Hematopoietic multipotent progenitor cell (in vitro differentiated cells): ENCODE measurements at places on chromosomes 11 and 22. TPM values are rescaled to one million over a fixed set of nuclear protein-coding genes. Genes with fewer than 3 reads are reported as not detected.

- no peak for DNase-seq
These were observed 7.4 kb downstream of the SLN start for GRCh38 chr11:107704451-107704850.

DNA sequence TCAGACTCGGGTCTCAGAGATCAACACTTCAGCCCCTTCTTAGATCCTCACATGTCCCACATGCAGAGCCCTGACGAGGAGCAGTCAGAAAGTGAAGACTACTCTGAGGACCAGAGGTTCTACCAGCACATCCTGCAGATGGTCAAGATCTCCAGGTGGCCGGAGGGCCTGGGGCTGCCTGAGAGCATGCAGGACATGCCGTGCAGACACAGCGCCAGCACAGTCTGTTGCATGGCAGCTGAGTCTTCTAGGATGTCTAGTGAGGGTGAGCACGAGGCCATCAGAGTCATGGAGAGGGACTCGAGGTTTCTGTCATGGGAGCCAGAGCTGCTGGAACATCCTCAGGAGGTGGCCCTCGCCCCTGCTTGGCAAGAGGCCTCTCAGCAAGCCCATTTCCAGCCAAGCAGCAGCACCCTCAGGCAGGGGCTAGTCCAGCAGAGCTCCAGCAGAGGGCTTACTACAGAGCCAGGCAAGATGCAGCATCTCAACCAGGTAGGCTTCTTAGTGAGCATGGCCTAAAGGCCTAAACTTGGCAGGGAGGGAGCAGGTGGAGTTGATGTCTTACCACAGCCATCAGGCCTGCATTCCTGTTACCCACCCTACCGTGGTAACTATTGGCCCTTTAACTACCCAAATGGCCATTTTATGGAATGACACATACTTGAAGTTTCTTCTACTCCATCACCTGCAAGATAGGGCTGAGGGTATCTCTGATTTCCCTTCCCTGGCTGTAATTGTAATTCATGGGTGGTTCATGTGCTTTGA is 28.7 kb downstream of the CEP164 start:
- no peak for DNase-seq

SLC22A8 gene
- not detected for total RNA-seq

GRCh38 chr11:76825726-76826396 is 34.9 kb upstream of the ACER3 start:
- DNase-seq = no peak

- DNase-seq = no peak
These were observed 68.5 kb downstream of the PIWIL3 start for GRCh38 chr22:24706054-24706453.

GRCh38 chr11:134740590-134741261 is 328.7 kb upstream of the B3GAT1 start:
- DNase-seq = no peak

DNA sequence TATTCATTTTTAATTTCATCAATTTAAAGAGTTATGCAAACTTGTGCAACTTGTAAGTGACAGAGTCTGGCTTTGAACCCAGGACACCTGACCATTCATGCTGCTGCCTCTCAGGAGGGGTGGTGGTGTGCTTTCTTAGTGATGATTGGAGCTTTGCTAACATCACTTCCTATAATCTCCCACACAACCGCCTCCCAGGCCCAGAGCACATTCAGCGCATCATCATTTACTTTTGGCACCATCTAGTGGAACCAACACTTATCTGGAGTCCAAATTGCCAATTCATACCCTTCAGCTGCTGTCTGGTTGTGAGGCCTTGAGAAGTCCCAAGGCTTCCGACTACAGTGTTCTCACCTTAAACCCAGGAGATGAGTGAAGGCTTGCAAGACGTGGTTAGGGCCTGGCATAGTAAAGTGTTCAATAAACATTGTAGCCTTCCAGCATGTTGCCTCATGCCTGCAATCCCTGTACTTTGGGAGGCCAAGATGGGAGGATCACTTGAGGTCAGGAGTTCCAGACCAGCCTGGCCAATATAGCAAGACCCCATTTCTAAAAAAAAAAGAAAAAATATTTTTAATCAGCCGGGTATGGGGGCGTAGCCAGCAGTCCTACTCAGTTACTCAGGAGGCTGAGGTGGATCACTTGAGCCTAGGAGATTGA is 1.1 kb upstream of the TTLL1 start:
- peak; percentile 92 for DNase-seq

GRCh38 chr11:129787532-129788155 is 28.0 kb upstream of the TMEM45B start:
- no peak for DNase-seq

DNA sequence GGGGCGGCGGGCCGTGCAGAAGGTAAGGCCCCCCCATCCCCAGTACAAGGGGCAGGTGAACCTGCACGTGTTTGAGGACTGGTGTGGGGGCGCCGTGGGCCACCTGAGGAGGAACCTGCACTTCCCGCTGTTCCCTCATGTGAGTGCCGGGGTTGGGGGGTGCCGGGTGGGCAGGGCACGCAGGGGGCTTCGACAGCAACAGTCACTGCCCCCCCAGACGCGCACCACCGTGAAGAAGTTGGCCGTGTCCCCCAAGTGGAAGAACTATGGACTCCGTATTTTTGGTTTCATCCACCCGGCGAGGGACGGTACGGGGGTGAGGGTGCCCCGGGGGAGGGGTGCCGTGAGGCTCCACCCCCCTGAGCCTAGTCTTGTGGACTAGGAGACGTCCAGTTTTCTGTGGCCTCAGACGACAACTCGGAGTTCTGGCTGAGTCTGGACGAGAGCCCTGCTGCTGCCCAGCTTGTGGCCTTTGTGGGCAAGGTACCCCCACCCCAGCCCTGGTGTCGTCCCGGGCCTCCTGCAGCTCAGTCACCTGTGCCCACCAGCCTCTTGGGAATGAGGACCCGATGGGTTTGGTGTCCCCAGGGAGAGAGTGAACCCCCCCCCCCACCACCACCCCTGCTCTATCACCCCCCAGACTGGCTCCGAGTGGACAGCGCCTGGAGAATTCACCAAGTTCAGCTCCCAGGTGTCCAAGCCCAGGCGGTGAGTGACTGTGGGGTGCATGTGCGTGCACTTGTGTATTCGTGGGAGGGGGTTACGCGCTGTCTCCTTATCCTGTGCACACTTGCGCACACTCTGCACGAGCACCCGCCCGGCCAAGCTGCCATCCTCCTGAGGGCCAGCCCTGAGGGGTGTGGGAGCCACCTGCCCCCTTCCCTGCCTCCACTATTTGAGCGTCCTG is 3.8 kb downstream of the B4GALNT4 start:
- DNase-seq = no peak

DNA sequence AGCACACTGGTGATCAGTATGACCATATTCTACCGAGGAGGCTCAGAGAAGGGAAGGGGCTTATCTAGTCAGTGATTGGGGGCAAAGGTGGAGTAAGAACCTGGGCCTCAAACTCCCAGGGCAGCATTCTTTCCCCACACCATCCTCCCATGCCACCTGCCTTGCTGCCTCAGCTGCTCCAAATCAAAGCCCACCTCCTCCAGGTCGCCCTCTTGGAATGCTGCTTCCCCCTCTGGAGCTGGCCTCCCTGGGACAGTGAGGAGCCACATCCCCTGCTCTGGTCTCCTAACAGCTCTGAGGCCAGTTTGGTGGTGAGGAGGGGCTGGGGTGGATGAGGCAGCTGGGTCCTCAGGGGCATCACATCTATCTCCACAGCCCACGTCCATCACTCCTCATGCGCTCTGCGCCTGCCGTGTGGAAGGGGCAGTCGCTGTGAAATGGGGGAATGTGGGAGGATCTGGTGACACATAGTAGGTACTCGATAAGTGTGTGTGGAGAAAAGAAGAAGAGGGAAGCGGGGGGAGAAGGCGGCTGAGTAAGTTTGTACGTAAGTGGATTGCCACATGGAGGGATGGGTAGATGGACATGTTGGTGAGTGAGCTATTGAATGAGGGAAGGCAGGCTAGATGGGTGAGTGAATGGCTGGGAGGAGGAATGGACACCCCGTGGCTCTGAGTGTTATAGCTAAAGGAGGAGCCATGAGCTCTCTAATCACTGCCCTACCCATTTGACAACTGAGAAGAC is 16.1 kb upstream of the ARHGEF17 start:
- no peak for DNase-seq

GRCh38 chr11:14835496-14836492 is 56.2 kb downstream of the CYP2R1 start:
- DNase-seq = no peak

DNA sequence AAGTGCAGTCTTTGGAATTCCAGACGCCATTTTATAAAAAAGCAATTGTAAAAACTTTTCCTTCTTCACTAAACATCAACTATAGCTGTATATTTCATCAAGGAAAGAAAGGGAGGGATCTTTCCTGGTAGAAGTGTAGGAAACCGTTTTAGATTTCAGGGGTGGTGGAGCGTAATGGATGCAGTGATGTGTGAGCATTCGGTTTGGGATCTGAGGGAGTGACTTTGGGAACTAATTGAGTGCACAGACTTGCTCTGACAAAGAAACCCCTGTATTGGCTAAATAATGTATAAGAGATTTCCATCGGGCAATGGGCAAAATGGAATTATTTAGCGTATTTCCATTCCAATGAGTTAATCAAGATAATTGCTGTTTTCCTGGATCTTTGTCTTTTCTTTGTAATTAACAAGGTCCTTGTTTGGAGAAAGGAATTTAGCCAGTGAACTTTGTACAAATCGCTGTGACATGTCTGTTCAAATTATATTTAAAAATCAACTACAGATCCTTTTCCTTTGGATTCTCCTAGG is 125.0 kb upstream of the NARS2 start:
- no peak for DNase-seq

- no peak for DNase-seq
These were observed 47.6 kb upstream of the FIBIN start for GRCh38 chr11:26946257-26946716.

DNA sequence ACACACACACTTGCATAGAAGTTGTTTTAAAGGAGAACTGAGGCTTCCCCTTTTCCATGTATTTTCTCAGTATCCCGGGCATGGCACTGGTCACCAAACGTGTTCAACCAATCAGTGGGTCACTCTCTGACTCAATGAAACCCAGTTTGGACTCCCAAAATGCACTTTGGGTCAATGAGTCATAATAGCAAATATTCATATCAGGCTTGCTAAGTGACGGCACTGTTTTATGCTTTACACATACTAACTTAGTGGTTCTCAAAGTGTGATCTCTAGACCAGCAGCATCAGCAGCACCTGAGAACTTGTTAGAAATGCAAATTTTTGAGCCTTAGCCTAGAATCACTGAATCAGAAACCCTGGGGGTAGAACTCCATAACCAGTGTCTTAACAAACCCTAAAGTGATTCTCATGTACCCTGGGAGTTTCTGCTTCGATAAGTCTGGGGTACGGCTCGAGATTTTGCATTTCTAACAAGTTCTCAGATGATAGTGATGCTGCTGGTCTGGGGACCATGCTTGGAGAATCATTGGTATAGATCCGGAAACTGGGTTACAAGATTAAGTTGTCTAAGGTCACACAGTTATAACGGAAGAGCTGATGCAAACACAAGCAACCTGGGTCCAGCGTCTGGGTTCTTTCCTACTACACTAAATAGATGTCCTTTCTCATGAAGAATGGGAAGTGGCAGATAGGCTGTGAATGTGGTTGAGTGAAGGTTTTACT is 35.6 kb downstream of the ETS1 start:
- DNase-seq = no peak

DNA sequence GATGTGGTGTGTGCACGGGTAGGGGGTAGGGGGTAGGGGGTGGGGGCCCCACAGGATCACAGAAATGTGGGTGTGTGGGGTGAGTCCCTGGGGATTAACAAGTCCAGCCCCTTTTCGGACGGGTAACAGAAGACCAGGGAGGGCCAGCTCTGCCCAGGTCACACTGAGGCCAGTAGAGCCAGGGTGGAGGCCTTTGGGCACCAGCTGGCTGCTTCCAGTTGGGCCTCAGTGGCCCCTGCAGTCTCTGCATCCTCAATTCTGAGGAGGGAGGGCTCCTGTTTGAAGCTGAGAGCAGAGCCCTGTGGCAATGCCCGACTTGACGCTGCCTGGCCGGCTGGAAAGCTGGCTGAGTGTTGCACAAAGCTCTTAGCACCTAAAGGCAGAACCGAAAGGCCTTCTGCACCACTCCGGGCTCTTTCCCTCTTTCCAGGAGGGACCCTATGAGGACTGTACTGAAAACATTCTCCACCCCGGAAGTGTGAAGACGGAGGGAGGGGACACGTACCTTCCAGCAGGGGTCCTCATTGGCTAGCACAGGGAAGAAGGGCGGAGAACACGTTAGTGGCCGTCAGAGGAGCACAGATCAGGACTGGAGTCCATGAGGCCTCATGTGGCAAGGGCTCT is 120.4 kb downstream of the PHF21B start:
- no peak for DNase-seq

GGT5 gene
- 0.27 TPM for total RNA-seq

LDHAL6A gene
- 0.54 TPM for total RNA-seq

DNA sequence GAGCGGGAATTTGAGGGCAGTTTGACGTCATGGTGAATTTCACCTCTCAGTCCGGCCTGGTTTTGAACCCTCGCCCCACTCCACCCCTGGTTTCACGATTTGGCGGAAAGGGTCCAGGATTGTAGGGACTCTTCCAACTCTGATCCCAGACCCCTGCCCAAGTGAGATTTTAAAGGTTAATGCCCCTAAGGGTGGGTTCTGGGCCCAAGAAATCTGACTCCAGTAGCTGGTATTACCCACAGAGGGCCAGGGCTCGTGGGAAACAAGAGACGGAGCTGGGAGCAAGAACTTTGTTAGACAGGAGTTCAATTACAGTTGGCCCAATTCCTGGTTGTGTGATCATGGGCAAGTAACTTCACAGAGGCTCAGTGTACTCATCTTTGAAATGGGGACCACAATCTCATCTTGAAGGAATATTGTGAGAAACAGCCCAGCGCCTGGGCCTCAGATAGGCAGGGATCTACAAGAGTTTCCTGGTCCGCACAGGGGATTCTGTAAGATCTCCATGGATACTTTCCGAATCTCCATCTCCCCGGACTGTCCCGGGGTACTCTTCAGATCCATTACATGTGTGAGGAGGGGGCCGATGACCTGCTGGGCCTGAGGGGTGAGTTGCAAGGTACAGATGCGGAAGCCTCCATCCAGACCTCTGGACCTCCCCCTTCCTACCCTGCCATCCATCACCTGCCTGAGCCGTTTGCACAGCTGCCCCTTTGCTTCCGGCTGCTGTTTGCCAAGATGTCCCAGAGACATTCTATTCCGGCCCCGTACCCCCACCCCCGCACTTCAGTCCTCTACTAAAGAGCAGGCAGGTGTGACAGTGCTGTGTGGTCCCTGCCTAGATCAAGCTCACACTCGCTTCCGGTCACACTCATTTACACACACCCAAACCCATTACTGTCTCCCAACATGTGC is 687 bp upstream of the CALCA start:
- peak; percentile 7 for DNase-seq

GRCh38 chr11:47591764-47592163 is 2.4 kb downstream of the C1QTNF4 start:
- DNase-seq = peak; percentile 52

OR10A2 gene
- under 0.01 TPM for total RNA-seq

MIOX gene
- total RNA-seq = not detected
